GM03348 (cell line): ENCODE measurements at places on chromosomes 5 and 9.

GRCh38 chr5:92320446-92320845 lies 937.3 kb upstream of the ARRDC3 start:
- no peak for DNase-seq

DNA sequence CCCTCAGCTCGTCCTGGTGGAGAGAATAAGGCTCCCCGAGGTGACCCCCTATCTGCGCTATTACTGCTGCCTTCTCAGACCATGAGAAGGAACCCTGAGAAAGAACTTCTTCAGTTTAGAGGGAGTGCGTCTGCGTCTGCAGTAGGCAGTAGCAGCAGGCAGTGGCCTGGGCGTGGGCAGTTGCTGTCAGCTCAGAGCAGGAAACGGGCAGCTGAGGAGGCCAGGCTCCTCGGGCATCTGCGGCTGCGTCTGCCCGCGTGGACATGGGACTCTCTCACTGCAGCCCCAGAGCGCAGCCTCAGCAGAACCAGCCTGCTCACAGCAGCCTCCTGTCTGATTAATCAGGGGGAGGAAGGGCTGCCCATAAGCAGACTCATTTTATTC lies 49.8 kb upstream of the FCN1 start:
- no peak for DNase-seq

GRCh38 chr9:98532574-98532973 lies 176.2 kb downstream of the GABBR2 start:
- DNase-seq: no peak

GRCh38 chr5:10536931-10537579 lies 26.8 kb upstream of the ANKRD33B start:
- DNase-seq: no peak
